ENCODE measurements at places on chromosomes 4 and X. TPM values are rescaled to one million over a fixed set of nuclear protein-coding genes. Genes with fewer than 3 reads are reported as not detected.

TSPAN7 gene
- total RNA-seq = 32.1 TPM

- no peak for DNase-seq
Observed at GRCh38 chr4:152723236-152723635, 43.4 kb upstream of the TMEM154 start.

DNA sequence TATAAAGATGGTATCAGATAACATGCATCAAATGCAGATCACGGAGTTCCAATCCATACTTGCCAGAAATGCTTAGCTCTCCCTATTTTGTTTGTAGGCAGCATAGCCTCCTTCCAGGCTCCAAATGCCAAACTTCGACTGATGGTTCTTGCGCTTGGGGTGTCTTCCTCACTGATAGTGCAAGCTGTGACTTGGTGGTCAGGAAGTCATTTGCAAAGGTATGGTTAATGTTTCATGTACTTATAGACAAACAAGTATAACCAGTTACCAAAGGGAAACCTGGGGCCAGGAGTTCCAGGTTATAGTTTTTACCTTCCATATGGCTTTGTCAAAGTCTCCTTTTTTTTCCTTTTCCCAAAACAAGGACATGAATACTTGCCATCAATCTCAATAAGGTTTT is 5.3 kb downstream of the CWH43 start:
- no peak for DNase-seq

GRCh38 chr4:77201857-77202256 is 44.9 kb downstream of the CCNG2 start:
- DNase-seq = no peak

DNA sequence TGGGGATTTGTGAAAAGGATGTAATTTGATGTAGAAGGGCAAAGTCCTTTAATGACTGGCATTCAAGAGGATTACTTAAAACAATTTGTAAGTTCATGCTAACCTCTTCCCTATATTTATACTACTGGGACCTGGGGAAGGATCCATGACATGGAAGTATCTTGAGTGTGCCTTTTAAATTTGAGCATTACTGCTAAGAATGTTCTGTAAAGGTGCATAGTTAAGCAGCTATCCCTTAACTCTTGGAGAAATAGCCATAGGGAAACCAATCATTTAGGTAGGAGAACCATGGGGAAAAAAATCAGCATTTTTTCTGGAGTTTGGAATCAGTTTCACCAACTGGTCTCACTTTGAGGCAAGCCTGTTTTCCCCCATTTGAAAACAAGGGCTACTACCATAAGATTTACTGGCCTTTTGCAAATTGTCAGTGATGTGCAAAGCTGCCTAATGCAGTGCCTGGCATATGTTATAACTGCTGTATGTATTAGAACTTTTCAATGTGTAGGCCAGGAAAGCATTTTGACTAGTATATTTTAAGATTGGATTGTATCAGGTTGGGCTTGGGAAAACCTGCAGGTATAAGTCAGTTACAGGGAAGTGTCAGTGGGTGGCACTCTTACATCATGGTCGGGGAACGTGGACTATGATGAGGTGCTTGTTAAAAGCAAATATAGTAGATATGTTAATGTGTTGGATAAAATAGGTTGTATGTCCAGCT is 72.1 kb downstream of the PRSS12 start:
- no peak for DNase-seq

DNA sequence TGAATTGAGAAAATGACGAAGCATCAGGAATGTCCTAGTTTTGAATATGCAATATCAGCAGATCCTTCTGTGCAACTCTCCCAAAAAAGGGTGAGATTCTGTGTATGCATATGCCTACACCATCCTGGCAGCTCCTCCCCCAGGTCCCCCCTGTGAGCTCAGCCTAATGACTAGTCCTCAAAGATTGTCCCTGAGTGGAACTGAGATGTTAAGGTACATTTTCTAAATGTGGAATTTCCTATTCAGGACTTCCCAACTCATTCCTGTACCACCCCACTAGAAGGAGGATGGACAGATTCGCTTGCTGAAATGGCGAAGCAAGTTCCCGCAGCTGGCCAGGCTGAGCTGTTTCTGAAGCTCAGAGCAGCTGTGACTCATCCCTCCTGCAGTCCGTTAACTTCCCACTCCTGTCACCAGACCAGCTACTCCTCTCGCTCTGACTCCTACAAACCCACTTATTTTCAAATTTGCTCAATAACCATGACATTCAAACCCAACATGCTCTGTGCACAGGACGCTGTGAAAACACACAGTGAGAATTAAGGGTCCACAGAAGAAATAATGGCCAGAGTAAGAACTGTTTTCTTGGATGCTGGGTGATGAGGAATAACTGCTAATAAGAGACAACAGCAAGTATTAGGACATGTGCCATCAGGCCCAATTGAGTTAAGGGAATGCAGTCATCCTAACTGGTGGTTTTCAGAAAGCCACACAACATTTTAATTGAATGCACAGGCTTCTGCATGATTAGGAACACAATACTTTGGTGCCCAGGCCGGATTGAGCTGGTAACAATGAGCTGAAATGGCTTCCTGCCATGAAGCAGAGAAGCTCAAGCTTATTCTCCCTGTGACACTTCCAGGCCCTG is 40.0 kb upstream of the IRF2 start:
- DNase-seq = no peak

- DNase-seq = no peak
Observed at GRCh38 chr4:167102475-167102874, 131.8 kb downstream of the SPOCK3 start.
